Kasumi-1 (cell line): ENCODE measurements at places on chromosomes 1 and 21.

GRCh38 chr1:43835082-43836021 is 98.2 kb upstream of the ARTN start:
- peak; percentile 74 for DNase-seq

DNA sequence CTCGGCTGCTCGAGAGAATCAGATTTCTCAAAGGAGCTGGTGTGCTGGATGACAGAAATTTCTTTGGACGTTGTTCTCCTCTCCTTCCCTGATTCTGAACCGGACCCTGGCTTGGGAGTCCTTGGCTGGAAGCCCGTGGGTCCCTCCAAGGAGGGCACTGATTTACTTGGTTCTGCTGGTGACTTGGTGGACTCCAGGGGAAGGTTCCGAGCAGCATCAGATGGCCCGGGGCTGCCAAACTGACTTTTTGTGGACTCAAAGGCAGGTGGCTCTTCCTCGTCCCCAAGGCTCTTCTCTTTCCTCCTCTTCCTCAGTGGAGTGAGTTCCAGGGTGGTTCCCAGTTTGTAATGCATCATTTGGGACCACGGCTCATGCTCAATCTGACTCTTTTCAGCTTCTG is 97.9 kb upstream of the EDN2 start:
- DNase-seq, result no peak

DNA sequence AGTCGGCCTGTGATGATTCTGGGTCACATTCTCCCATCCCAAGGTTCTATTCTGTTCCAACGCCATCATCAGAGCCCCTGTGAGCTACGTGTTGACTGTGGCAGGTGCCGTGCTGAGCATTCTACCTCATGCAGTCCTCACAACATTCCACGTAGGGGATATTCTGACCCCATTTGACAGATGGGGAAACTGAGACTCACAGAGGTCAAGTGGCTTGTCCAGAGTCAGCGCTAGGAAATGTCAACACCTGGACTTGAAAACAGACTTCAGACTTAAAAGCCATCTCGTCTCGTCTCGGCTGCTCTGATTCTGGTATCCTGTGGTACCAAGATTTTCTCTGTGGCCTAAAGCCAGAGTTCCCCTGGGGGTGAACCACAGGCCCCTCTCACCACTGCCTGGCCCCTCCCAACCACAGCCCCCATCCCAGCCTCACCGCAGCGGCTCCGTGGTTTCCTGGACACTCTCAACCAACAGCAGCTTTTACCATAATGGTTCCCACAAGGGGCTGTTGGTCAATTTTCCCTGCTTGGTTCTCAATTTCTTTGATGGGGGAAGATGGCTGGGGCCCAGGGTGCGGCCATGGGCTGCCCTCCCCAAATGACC is 39.6 kb downstream of the SDC3 start:
- no peak for DNase-seq

DNA sequence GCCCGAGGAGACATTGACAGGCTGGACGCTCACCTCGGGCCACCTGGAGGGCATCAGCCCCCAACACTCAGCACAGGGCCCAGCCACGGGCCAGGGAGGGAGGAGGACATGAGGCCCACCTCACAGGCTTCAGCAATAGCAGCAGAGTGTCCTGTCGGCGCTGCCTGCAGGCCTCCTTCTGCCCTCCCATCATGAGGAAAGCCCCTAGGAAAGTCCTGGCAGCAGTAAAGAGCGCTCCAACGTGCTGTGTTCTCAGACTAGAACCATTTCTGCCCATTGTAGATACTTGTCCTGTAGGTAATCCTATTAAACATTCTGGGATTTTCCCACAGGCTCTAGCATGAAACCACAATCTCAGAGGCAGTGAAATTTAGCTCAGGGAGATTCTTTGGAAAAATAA is 62.0 kb upstream of the GALNT2 start:
- no peak for DNase-seq

DNA sequence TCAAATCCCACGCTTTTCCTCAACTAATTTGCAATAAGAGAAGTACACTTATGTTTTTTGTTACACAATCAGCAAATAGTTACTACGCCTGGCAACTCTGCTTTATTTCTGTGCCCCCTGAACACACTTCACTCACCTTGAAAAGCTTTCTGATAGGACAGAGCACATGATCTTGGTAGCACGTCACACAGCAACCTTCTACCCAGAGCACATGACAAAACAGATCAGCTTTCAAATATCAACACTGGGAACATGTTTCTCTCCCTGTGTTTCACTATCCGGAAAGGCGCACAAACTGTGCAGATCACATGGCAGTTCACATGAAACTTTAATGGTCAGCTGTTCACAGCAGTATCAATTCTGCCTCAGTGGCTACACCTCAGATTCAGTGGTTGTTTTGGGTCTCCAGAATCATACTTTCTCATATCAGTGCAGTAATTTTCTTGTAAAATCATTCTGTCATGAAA is 2.2 kb downstream of the SLC19A2 start:
- peak; percentile 20 for DNase-seq

- DNase-seq, result no peak
Measured at GRCh38 chr1:86239894-86240293, 83.3 kb upstream of the COL24A1 start.

GRCh38 chr1:76463278-76463677 is 388.7 kb downstream of the ST6GALNAC3 start:
- no peak for DNase-seq

- DNase-seq, result peak; percentile 61
Measured at GRCh38 chr1:17060306-17060749, 6.5 kb upstream of the SDHB start.

GRCh38 chr1:84350550-84350949 is 47.7 kb upstream of the DNASE2B start:
- DNase-seq, result no peak

DNA sequence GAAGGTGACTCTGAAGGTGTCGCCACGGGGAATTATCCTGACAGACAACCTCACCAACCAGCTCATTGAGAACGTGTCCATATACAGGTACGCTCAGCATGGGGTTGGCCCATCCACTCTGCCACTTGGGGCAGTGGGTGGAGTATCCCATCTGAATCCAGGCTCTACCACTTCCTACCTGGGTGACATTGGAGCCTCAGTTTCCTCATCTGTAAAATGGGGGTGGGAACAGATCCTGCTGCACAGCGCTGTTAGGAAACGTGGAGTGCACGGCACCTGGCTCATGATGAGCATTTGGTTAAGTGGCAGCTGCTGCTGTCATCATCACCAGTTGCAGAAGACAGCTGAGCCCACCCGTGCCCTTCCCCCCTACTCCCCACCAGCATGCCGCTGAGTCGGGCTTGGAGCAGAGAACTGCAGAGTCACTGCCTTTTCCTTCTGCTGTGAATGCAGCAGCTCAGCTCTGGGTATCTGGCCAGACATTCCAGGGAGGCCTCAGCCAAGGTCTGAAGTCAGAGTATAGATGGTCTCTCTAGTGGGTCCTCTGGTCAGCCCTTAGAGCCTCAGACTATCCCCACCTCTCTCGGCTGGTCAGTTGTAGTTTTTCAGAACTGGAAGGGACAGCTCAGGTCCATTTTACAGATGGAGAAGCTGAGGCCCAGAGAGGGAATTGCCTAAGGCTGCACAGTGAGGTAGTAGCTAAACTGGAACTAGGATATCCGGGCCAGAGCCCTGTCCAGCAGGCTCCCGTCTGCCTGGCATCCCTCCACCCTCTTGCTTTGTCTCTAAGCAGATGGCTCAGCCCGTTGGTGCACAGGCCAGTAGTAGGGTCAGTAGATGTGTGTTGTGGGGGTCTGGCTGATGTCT is 11.7 kb downstream of the LDLRAP1 start:
- DNase-seq, result no peak

DNA sequence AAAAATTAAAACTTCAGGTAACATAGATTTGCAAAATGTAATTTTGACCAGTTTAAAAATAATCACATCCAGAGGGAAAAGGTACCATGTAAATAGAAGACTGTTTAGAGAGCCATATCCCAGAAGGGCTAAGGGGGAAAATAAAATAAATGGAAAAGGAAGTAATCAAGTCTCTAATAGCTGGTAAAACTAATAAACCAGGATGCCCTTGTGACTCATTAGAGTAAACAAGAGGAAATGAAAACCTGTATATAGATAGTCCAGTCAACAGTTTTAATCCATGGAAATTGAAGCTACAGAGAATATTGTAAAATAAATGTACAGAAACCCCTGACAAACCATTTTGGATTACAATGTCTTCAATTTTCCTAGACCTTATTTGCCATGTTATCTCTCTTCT is 698.0 kb upstream of the RGS18 start:
- DNase-seq, result no peak

GRCh38 chr1:207109004-207109403 is 5.0 kb downstream of the C4BPA start:
- DNase-seq, result no peak

GRCh38 chr1:86542631-86543030 is 4.2 kb upstream of the CLCA4 start:
- no peak for DNase-seq

- DNase-seq, result no peak
Measured at GRCh38 chr1:243798726-243799125, 51.3 kb downstream of the AKT3 start.

DNA sequence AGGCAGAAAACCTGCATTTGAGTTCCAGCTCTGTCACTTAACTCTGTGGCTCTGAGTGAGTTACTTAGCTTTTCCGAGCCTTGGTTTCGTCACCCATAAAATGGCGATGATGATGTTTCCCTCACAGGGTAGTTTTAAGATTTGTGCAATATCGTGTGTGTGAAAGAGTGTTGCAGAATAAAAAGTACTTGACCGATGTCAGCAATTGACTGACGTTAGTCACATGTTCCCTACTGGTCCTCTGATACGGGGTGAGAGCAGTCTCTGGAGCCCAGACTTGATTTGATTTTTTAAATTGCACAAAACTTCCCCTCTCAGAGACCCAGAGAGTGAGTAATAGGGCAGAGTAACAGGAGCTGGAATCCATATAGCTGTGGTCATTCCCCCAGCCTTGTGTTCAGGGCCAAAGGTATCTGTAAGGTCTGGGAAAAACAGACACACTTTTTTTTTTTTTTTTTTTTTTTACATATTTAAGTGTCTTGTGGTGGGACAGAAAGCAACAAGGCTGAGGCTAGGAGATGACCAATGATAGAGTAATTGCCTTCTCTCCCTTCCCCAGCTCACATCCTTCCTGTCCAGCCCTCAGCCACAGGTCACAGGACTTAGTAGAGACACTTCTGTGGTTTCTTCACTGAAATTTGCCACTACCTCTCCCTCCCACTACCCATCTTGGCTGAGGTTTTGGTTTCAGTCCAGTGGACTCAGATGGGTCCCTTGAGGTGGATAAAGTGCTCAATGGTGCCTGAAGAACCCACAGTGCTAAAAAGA is 2.0 kb downstream of the FCER1G start:
- peak; percentile 37 for DNase-seq

DNA sequence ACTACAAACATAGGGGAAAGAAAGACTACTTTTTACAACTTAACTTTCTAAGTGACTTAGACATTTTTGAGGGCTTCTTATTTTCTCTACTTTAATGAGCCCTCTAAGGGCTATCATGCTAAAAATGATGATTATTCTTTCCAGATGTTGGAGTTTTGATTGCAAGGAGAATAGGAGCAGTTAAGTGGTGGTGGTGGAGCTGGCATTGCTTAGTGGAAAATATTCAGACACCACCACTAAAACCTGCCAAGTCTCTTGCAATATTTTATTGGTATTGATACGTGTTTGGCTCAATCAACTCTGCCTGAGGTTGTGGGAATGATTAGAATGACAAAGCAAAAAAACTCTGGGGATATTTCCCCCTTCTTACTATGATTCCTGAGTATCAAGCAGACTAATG is 82.6 kb upstream of the PTGFR start:
- no peak for DNase-seq

DNA sequence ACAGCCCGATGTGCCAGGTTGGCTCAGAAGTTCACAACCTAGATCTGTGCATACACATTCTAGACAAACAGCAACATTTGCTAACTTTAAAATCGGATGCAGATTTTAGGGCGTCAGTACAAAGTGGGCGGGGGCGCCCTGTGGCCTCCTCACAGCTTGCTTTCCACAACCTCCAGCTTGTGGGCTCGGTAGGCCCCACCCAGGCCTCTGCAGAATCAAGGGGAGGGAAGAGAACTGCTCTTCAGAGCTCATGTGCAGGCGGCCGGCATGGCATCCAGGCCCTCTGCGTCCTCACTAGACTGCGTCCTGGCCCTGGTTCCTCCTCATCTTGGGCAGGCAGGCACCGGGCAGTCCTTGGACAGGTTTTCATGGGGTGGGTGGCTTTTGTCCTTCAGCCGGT is 59.3 kb downstream of the AJAP1 start:
- DNase-seq, result no peak

GRCh38 chr1:43298055-43298454 is 2.7 kb upstream of the TIE1 start:
- DNase-seq, result no peak

DNA sequence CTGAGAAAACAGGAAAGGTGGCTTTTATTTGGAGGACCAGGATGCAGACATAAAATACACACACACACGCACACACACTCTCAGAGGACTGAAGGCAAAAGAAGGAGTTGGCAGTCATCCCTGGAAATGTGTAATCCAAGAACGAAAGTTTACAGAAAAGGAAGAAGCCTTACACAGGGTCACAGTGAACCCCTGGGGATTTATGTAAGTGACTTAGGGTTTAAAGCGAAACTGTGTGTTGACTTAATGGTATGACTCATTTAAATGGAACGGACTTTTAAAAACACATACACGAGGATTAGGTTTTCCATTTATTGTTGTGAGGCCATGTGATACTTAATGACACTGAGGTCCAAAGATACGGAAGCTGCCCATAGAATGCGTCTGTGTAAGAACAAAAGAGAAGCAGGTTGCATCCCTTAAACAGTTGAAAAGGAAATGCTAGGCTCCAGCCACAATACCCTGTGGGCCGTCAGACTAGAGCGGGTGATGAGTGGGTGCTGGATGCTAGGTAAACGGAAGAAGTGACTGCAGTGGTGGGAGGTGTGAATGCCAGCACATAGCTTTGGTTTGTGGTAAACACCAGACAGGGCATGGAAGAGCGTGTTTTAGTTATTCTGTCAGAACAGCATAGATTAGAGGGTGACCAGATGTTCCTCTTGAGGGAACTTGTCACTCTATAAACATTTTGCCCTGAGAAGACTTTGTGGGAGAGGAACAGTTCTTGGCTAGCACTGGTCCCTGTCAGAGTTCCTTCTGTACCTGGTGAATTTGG is 21.6 kb upstream of the BCL10 start:
- no peak for DNase-seq

- DNase-seq, result no peak
Measured at GRCh38 chr1:82919837-82920236, 1079.1 kb downstream of the TTLL7 start.

DNA sequence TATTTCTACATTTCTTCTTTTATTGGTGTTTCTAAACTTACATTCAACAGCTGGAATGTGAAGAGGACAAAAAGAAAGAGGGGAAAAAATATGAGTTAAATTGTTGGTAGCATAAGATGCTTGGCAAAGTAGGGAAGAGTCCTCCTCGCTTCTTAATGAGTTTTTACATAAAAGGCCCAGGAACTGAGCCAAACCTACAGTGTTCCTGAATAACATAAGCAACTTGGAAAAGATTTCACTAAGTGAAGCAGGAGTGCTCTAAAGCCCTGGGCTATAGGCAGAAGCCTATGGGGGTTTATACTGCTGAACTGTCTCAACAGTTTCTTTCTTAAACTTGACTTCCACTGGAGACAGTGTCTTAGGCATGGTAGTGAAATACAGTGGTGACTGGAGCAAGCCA is 115.0 kb upstream of the USP25 start:
- no peak for DNase-seq

GRCh38 chr1:234409328-234409727 is 36.1 kb downstream of the COA6 start:
- DNase-seq, result peak; percentile 14

- DNase-seq, result no peak
Measured at GRCh38 chr1:179743679-179744400, 749 bp downstream of the FAM163A start.
